ENCODE measurements at places on chromosomes 3 and 15. TPM values are rescaled to one million over a fixed set of nuclear protein-coding genes. Genes with fewer than 3 reads are reported as not detected.
A peak's percentile ranks its signal among the peaks of the same experiment; 100 is the strongest.

HCN4 gene
- polyA plus RNA-seq = not detected

SUSD5 gene
- not detected for polyA plus RNA-seq

- H3K4me1 ChIP-seq = peaks cover 95% of the 10 kb centered on the region
- peak overlapping the region; percentile 28 for H3K4me3 ChIP-seq
Measured at GRCh38 chr3:46281551-46281950, 39.3 kb downstream of the CCR3 start.

DNA sequence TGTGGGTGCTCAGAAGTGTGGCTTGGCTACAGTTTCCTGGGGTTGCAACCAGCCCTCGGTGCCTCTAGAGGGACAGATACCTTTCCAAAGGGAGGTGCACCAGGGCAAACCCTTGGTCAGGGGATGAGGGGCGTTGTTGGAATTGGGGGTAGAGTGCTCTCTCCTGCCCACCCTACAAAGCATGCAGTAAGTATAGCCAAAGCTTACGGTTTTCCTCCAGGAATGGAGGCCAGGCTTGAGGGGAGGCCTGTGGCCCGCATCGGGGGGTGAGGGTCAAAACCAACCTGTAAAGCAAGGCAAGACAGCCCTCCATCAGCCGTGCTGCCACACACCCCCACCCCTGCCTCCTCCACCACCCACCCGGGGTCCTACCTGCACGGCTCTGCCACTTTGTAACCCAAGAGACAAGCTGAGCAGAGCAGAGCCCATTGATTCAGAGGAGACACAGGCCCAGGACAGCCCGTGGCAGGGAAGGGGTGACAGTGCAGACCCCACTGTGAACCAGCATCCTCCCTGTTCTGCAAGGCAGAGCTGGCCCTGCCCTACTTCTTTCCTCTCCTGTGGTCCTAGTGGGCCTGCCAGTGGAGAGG, 41.5 kb downstream of the TLE3 start:
- H3K27ac ChIP-seq = no peak overlapping the region
- peaks cover 17% of the 10 kb centered on the region for H3K36me3 ChIP-seq
- no peak overlapping the region for H3K4me3 ChIP-seq
- H3K27me3 ChIP-seq = no peaks in the 10 kb centered on the region

DNA sequence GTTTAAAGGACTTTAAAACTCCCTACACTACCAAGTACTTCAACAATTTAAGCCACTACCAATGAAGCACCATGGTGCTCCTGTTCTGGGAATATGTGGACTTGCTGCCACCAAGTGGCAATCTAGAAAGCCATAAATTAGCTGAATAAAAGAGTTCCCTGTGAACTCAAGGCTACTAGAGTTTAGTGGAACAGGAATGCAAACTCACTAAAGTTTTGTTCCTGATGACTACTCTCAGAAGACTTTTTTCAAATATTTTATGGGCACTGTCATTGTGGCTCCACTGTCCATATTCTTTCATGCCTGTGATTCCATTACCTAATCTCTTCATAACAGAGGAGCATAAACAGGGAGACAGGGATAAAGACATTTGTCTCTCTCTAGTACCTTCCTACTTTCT, 63.9 kb downstream of the TMCC1 start:
- peak; percentile 14 for DNase-seq
- no peak overlapping the region for H3K4me3 ChIP-seq
- no peaks in the 10 kb centered on the region for H3K27me3 ChIP-seq
- H3K4me1 ChIP-seq = peaks cover 13% of the 10 kb centered on the region
- no peak overlapping the region for H3K27ac ChIP-seq

DNA sequence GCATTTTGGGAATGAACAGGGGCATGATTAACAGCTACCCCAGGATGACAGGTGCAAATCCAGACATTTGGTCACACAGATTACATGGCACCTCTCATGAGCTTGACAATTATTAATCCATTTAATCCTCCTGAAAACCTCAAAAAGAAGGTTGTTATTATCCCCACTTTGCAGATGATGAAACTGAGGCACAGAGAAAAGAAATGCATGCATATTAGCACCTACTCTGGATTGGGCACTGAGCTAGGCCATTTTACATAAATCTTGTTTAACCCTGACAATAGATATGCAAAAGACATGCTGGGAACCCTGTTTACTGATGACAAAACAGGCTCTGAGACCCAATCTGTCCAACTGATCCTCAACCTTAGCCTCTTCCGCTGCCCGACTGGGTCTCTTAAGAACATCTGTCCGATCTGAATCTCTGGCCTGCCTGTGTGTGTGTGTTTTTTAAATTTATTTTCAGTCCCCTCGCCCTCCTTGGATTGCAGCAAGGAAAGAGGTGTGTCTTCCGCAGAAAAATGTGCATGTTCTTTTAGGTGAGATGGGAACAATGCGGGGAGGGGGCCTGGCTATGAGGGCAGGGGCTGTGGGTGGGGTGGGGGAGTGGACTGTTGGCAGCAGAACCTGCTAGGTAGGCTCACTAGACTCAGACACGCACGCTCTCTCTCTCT, 162.5 kb downstream of the WNT7A start:
- H3K27ac ChIP-seq = no peak overlapping the region
- H3K27me3 ChIP-seq = peaks cover 10% of the 10 kb centered on the region
- no peaks in the 10 kb centered on the region for H3K4me1 ChIP-seq
- H3K4me3 ChIP-seq = no peak overlapping the region
- DNase-seq = no peak
- H3K36me3 ChIP-seq = no peaks in the 10 kb centered on the region

GRCh38 chr15:40680151-40680550, 14.8 kb upstream of the RAD51 start:
- H3K27me3 ChIP-seq = no peaks in the 10 kb centered on the region
- H3K27ac ChIP-seq = no peak overlapping the region
- no peaks in the 10 kb centered on the region for H3K36me3 ChIP-seq
- H3K4me1 ChIP-seq = peaks cover 7% of the 10 kb centered on the region
- H3K4me3 ChIP-seq = no peak overlapping the region

DNA sequence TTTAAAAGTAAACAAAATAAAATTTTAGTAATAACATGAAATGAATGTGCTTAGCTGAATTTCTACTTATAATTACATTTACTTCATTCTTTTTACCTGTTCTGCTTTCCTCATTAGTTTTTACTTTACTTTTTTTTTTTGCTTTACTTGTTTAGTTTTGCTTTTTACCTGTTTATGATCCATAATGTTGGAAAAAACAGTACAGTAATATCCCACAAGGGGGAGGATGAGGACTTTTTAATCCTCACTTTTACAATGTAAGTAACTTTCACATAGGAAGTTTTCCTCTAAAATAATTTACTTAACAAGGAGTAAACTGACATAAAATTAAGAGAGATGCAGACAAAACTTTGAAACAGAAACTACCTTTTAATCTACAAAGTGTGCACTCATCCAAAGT, 268.7 kb downstream of the TBC1D5 start:
- no peaks in the 10 kb centered on the region for H3K27me3 ChIP-seq
- no peak overlapping the region for H3K4me3 ChIP-seq
- H3K4me1 ChIP-seq = peaks cover 4% of the 10 kb centered on the region
- no peak overlapping the region for H3K27ac ChIP-seq
- no peak for DNase-seq
- no peaks in the 10 kb centered on the region for H3K36me3 ChIP-seq

DNA sequence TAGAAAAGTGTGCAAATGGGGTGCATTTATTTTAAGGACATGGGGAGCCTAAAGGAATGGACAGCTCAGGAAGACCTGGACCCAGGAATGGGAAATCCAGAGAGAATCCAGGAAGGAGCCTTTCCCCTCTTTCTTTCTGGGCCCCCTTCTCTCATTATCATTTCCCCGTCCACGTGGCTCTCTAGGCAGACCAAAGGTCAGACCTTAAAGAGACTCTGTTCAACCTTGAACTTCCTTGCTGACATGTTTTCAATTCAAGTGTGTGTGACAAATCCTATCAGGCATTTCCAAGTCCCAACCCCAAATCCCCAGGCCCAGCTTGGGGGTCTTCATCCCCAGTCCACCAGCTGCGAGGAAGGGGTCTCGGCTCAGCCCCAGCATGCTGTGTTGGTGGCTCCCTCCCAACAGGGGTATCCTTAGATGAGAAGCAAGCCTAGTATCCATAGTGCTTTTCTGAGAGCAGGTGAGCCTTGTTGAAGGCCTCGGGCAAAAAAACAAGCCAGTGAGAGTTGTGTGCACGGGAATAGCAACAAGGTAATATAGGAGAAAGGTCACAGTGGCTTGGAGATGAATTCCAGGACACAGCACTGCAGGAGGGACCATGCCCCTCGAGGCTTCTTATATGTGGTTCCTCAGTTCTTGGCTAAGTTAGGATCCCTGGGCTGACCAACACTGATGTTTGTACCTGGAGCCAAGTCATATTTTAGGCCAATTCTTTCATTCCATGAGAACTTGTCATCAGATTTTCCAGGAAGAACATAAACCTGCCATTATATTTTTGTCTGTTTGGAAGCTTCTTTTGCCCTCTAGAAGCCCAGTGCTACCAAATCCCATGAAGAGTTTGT, 130.0 kb downstream of the ASB7 start:
- DNase-seq = no peak
- no peak overlapping the region for H3K4me3 ChIP-seq
- no peak overlapping the region for H3K27ac ChIP-seq
- H3K4me1 ChIP-seq = no peaks in the 10 kb centered on the region

DNA sequence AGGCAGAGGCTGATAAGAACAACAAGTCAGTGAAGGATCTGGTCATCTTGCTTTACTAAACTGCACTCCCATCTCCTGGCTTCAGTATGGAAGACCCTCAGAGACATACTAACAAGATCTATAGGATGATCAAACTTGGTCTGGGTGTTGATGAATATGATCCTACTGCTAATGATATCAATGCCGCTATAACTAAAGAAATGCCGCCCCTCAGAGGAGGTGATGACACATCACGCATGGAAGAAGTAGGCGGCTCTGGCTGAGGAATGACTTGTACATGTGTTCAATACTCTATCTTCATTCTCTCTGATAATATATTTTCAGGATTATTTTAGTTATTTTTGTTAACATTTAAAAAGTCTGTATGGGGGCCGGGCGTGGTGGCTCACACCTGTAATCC, 17.5 kb upstream of the EIF2B5 start:
- H3K4me3 ChIP-seq = no peak overlapping the region
- no peak overlapping the region for H3K27ac ChIP-seq
- no peaks in the 10 kb centered on the region for H3K4me1 ChIP-seq
- no peaks in the 10 kb centered on the region for H3K36me3 ChIP-seq

DNA sequence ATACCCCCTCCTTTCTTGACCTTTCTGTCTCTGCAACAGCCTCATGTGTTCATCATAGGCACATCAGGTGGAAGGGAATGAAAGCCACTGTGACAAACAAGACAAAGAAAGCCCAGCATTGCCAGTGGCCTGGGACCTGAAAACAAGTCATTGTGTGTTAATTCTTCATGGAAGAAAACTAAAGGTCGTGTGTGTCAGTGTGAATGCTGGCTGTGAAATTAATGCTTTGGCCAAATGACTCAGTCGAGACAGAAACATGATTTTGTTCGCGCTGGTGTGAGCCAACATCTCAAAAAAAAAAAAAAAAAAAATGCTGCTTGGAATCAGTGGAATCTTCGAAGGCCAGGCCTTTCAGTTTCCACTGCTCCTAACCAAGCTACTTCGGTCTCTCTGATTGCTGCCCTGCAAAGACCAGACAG, 386.5 kb upstream of the PROK2 start:
- H3K27me3 ChIP-seq = peaks cover 16% of the 10 kb centered on the region
- H3K4me1 ChIP-seq = peaks cover 4% of the 10 kb centered on the region
- H3K4me3 ChIP-seq = no peak overlapping the region
- no peaks in the 10 kb centered on the region for H3K36me3 ChIP-seq

- H3K27ac ChIP-seq = no peak overlapping the region
- H3K4me1 ChIP-seq = peaks cover 19% of the 10 kb centered on the region
- H3K36me3 ChIP-seq = no peaks in the 10 kb centered on the region
- no peak for DNase-seq
- no peak overlapping the region for H3K4me3 ChIP-seq
Measured at GRCh38 chr3:28188686-28189085, 52.7 kb upstream of the CMC1 start.

DNA sequence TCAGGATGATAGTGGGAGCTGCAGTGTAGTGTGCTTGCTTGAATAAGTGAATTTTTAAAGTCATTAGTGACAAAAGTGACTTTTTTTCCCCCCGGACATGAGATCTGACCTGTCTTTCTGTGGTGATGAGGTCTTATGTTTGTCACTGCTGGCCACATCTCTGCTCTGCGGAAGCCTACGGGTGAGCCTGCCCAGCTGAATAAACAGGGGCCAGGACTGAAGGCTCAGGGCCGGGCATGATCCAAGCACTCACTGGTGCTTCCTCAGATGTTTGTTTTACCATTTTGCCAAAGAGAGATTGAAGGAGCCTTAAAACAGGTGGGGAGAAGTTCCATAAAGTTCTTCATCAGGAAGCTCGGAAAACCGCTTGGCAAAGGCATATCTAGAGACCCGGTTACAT, 35.0 kb downstream of the RPL39L start:
- no peaks in the 10 kb centered on the region for H3K36me3 ChIP-seq
- H3K27me3 ChIP-seq = peaks cover 7% of the 10 kb centered on the region
- peaks cover 52% of the 10 kb centered on the region for H3K4me1 ChIP-seq
- H3K4me3 ChIP-seq = peak overlapping the region; percentile 70
- no peak overlapping the region for H3K27ac ChIP-seq

- H3K4me3 ChIP-seq = no peak overlapping the region
- H3K4me1 ChIP-seq = no peaks in the 10 kb centered on the region
- no peak overlapping the region for H3K27ac ChIP-seq
- DNase-seq = no peak
Measured at GRCh38 chr3:46571684-46572083, 5.6 kb upstream of the LRRC2 start.

DNA sequence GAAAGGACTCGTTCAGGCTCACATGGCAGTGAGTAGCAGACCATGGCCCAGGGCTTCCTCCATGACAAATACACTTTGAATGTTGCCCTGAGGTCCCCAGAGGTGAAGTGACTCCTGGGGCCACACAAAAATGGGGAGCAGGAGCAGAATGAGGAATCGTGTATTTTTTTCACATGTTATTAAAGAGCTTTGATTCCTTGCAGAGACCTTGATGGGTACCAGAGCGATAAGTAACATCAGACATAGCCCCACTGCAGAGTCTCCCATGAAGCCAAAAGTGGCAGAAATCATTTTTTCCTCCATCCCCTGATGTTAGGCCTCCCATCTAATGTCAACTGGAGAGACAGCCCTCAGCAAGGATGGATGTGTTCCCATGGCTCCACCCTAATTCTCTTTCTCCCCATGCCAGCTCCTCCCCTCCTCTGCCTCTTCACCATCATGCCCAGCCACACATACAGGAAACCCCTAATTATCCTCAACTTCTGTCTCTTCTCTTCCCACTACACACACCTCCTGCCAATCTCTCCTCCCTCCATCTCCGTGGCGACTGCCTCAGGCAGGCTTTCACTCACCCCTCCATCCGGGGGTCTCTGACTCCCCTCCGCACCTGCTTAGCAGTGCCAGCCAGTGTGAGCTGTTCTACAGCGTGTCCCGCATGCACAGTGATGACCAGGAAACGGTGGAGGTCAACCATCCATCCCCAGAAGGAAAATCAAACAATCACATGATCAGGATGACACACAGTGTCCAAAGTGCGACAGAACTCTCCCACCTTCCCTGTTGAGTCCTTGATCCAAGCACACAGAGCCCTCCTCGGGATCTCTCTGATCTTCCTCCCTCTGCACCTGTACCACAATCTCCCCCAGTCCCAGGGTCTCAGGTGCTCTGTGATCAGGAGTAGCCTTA, 7.1 kb upstream of the SSUH2 start:
- H3K4me3 ChIP-seq = no peak overlapping the region
- DNase-seq = no peak
- H3K27me3 ChIP-seq = no peaks in the 10 kb centered on the region
- no peaks in the 10 kb centered on the region for H3K4me1 ChIP-seq
- no peak overlapping the region for H3K27ac ChIP-seq

Measured in immature natural killer cell (primary cell).